Caco-2 (cell line): ENCODE measurements at places on chromosomes 5 and 9.

DNA sequence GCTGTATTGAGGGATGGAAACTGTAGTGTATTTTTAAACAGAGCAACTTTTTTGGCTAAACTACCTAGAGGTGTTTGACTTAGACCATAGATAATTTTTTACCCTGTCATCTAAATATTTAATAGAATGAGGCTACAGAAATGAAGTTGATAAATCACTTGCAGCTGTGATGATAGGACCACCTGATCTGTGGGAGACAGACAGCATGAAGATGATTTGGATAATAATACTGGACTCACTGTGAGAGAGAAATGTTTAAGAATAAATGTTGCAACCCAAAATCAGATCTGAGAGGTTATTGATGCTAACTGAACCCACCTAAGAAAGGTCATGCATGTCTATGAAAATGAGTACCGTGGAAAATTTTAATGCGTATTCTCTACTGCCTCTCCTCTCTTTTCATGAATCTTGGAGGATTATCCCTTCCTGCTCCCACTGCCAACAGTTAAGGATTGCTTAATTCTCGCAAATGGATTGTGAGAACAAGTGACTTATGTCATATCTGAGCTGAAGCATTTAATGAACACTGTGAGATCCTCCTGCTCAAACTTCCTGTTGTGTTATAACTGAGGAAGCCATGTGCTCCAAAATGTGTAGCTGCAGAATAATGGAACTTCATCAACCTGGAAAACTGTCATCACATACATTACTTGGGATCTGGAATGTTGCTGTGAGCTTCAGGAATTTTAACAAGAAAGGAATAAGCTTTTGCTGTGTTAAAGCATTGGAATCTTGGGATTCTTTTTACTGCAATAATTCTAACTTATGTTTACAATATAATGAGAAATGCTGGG, 617.9 kb upstream of the CDH18 start:
- DNase-seq = no peak

GRCh38 chr9:111016016-111016415, 22.3 kb downstream of the LPAR1 start:
- no peak for DNase-seq

GRCh38 chr9:22147813-22148527, 138.9 kb upstream of the CDKN2B start:
- no peak for DNase-seq

- no peak for DNase-seq
These were observed 811 bp upstream of the ARRDC3 start for GRCh38 chr5:91383956-91384300.
